GM06990 (cell line): ENCODE measurements at places on chromosomes 1 and 21.

DNA sequence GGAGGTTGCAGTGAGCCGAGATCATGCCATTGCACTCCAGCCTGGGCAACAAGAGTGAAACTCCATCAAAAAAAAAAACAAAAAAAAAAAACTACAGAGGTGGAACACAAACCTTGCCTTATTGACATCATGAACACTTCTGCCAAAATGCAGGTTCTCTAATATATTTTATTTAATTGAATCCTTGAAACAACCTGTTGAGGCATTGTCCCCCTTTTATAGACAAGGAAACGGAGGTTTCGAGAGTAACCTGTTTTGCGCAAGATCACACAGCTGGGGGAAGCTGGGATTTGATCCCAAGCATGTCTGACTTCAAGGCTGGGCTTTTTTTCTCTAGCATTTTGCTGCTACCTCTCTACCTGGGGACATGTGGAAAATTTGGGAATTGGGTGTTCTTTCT, 2.8 kb downstream of the SZRD1 start:
- no peak for DNase-seq

GRCh38 chr1:206782448-206782847, 10.2 kb upstream of the IL10 start:
- DNase-seq = peak; percentile 73

DNA sequence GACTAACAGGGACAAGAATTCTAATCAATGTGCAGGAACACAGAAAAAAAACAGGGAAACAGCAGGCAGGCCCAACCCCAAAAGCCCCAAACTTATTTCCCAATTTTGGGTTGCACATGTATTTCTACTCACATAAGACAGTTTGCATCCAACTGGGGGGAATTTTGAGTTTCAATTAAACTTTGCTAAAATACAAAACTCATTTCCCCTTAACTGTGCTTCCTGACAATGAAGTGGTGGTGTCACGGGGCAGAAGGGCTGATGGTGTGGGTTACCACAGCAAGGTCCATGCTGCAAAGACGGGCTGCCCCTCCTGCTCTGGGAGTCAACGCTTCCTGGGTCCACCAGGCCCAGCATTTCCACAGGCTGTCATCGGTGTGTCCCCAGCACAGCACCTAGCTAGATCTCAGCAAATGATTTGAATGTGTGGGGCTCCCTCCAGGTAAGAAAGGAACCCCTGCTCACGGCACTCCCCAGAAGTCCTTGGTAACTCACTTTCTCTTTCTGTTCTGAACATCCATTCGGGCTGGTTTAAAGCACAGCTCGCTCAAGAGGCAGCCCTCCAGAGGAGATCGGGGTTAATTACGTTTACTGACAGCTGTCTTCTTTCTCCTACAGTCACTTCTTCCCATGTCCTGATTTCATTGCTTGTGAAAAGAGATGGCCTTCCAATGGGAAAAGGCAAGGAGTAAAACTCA, 27.4 kb downstream of the HIVEP3 start:
- DNase-seq = peak; percentile 70

- DNase-seq = no peak
Observed at GRCh38 chr21:36704281-36704957, 5.5 kb downstream of the SIM2 start.

DNA sequence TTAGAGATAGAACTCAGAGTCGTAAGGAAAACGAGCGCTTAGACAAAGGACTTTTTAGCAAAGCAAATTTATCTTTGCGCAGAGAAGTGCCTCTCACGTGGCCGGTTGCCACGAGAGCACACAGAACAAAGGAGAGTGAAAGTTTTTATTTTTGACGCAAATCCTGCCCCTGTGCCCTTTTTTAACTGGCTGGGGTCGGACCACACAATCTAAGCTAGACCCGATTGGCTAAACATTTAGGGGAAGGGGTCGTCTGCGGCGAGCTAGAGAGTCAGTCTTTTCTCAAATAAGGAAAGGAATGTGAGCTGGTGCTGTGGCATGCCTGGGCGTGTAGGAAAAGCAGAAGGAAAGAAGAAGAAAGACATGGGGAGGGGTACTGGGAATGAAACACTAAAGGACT, 2.4 kb downstream of the KRTAP10-2 start:
- no peak for DNase-seq
